ENCODE measurements at places on chromosomes 5 and 9. TPM values are rescaled to one million over a fixed set of nuclear protein-coding genes. Genes with fewer than 3 reads are reported as not detected.

Gene RNF130
- total RNA-seq: 12.5 TPM

Gene OLFML2A
- 1.4 TPM for total RNA-seq

Gene SERF1A
- total RNA-seq: 2.2 TPM

Gene CDC20B
- total RNA-seq: not detected

Gene TMEM174
- total RNA-seq: not detected

Gene IFNB1
- not detected for total RNA-seq

Gene SPINK1
- total RNA-seq: not detected

Gene KIF24
- 2.5 TPM for total RNA-seq

Gene LCN9
- not detected for total RNA-seq

Gene MUSK
- under 0.01 TPM for total RNA-seq

Gene ITGA2
- total RNA-seq: 83.6 TPM

Gene HSPB3
- 0.54 TPM for total RNA-seq

Gene UBAP2
- total RNA-seq: 12.5 TPM

Gene C8G
- total RNA-seq: not detected

Gene PCDHA11
- total RNA-seq: under 0.01 TPM

Measured in IMR-90 (cell line).